ENCODE measurements at places on chromosomes 11 and 22. TPM values are rescaled to one million over a fixed set of nuclear protein-coding genes. Genes with fewer than 3 reads are reported as not detected.

VWCE gene
- 0.78 TPM for total RNA-seq

FIBIN gene
- total RNA-seq = not detected

CNGA4 gene
- 0.18 TPM for total RNA-seq

SLC2A11 gene
- 9.9 TPM for total RNA-seq

GGT1 gene
- 95.9 TPM for total RNA-seq

SLC25A18 gene
- not detected for total RNA-seq

PPM1F gene
- 24.2 TPM for total RNA-seq

DSCAML1 gene
- total RNA-seq = 0.16 TPM

C22orf15 gene
- not detected for total RNA-seq

FADS3 gene
- 35.6 TPM for total RNA-seq

CBX7 gene
- total RNA-seq = 0.79 TPM

ADM2 gene
- total RNA-seq = 0.50 TPM

CDC45 gene
- total RNA-seq = 24.1 TPM

APOBEC3F gene
- 1.8 TPM for total RNA-seq

MMP27 gene
- not detected for total RNA-seq

C22orf42 gene
- not detected for total RNA-seq

ASPHD2 gene
- 1.3 TPM for total RNA-seq

CRYBB1 gene
- total RNA-seq = not detected

UBASH3B gene
- total RNA-seq = 43.9 TPM

UPK3A gene
- total RNA-seq = not detected

SPTBN2 gene
- total RNA-seq = 8.2 TPM

NOX4 gene
- total RNA-seq = not detected

CTSW gene
- not detected for total RNA-seq

GDPD5 gene
- total RNA-seq = 8.1 TPM

SLC22A25 gene
- total RNA-seq = not detected

CSF2RB gene
- total RNA-seq = not detected
